ENCODE measurements at places on chromosomes 4 and X.
A peak's percentile ranks its signal among the peaks of the same experiment; 100 is the strongest.

DNA sequence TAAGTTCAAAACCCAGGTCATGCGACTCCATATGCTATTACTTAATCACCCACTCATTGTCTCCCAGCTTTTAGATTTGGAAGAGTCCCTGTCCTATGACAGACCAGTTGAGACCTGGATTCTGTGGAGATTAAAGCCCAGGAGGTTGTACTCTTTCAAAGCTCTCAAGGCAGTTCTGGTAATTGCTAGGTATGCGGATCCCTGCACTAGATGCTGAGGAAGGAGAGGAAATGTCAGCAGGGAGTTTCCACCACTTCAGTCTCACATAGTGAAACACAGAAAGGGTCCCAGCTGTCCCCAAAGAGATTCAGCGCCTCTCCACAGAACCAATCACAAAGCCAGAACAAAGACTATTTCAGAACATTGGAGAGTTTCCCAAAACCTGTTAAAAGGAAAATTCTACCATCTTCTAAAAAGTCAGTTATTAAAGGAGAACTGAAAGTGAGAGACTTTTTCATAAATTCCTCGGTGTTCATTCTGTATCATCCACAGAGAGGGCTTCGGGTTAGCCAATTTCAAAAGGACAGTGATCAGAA, 53.4 kb downstream of the IRF2 start:
- DNase-seq, result no peak

GRCh38 chrX:5979338-5979737, 249.3 kb downstream of the NLGN4X start:
- no peak for DNase-seq

DNA sequence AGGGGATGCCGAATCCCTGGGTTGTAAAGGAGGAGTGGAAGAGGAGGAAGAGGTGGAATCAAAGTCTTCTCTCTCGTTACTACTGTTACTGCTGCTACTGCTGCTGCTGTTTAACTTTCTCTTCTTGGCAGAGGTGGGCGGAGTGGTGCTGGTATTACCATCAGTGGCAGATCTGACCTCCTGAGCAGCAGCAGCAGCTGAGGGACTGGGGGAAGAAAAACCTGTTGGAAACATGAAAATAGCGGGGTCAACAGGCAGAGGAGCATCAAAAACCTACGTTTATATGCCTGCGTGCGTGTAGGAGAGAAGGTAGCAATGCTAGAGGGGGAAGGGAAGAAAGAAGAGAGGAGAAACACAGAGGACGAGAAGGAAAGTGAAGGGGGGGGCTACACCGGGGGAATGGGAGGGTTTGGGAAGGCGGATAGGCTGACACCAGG, 339 bp downstream of the CUL4B start:
- no peak for DNase-seq

GRCh38 chrX:154829926-154830442, 4.5 kb downstream of the SMIM9 start:
- DNase-seq, result no peak

- DNase-seq, result no peak
These were observed 525.5 kb upstream of the BOD1L1 start for GRCh38 chr4:14152834-14153519.

GRCh38 chr4:168722391-168722790, 225.5 kb downstream of the PALLD start:
- no peak for DNase-seq

- no peak for DNase-seq
These were observed 33.6 kb downstream of the CLCN4 start for GRCh38 chrX:10190367-10190766.

DNA sequence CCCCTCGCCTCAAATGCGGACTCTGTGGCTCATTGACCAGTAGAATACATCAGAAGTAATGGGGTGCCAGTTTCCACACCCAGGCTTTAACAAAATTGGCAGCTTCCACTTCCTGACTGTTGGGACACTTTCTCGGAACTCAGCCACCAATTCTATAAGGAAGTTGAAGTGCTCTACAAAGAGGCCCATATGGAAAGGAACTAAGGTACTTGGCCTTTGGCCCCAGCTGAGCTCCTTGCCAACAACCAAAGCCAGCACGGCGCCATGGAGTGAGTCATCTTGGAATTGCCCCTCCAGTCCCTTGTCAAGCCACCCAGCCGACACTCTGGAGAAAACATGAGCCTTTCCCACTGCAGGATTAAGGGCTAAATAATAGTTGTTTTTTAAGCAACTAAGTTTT, 262.2 kb upstream of the INTU start:
- no peak for DNase-seq

GRCh38 chr4:17956245-17956644, 65.3 kb downstream of the LCORL start:
- DNase-seq, result no peak

DNA sequence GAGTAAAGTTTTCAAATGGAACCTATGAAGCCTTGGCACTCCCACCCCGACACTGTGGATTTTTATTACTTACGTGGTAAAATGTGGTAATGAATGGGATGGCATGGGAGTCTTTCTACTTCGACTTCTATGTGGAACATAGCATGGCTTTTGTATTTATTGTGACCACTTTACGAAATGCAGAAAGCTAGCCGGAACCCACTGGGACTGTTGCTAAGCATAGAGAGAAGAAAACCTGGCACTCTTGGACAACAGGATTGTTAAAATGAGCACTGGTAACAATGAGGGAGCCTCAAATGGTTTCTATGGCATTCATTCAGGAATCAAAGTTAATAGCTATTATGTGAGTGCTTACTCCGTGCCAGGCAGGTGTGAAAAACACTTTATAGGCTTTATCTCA, 113.3 kb downstream of the PDS5A start:
- DNase-seq, result no peak

DNA sequence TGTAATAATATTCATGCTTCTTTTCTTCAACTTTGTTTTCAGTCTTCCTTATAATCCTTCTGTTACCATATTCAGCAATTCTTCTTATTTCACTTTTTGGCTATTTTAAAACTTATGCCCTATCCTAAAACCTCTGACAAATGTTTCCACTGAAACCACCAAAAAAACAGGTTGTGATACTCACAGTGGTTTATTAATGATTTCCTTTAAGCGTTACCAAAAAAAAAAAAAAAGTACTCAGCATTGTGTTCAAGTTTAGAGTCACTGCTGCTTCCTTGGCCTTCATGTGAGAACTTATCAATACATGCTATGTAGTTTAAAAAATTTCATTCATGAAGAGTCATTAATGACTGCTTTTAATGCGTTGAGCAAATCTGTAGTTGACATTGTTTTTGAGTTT, 35.4 kb upstream of the UGT2A3 start:
- no peak for DNase-seq

- DNase-seq, result no peak
These were observed 57.1 kb upstream of the GUCY1A1 start for GRCh38 chr4:155609455-155610059.

DNA sequence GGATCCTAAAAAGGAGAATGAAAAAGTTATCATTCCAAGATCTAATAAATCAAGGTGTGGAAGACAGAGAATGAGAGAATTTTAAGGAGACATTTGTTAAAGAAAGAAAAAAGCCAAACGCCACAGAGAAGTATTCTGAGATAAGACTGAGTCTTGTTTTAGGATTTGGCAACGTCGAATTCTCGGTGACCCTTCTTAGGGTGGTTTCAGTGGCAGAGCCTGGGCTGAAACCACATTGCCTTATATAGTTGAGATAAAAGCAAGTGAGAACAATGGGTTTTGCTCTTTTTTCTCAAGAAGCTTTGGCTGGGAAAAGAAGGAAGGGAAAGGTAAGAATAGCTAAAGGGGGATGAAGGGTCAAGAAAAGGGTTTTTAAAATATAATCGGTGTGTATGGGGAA, 209.4 kb downstream of the VEGFC start:
- DNase-seq, result no peak

DNA sequence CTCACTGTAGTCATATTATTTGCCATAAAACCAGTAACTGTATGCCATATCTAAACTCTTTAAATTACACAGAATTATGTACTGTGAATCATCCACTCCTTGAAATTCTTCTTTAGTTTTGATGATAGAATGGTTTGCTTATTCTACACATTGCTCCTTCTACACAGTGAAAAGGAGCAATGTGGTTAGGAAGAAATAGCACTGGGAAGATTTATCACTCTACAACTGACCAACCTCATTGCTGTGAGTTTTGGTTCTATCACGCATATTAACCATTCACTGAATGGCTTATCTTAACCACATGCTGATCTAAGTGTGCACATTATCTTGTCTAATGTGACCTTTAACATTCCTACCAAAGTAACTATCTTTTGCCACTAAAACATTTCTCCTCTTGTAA, 415.7 kb upstream of the NDST4 start:
- no peak for DNase-seq

DNA sequence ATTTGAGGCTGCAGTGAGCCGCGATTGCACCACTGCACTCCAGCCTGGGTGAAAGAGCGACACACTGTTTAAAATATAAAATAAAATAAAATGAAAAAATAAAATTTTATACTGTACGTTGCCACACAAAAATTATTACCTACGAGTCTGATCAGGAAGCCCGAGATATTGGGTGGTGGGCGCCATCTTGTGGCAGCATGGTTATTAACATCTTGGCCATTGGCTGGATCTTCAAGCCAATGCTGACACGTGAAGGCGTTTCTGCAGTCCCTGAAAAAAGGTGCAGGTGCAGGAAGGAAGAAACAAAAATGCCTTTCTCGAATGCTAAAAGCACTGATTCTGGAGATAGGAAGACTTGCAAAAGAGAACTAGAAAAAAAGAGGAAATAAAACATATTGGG, 4.9 kb upstream of the TLR8 start:
- peak; percentile 19 for DNase-seq

DNA sequence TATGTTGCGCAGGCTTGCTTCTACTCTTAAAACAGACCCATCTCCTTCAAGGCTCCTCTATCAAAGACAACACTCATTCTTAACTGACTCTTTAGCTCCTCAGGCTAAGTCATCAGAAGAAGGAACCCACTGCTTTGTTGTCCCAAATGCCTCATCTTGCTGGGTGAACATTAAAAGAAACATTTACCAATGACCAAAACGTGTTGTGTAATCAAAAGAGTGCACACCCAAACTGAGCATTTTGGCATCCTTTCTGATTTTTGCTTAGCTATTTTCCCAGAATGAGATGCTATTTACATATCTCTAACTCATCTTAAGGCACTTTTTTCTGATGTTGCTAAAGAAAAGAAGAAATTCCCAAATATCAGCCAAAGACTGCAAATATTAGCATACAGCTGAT, 131.7 kb upstream of the VCX3A start:
- no peak for DNase-seq

- no peak for DNase-seq
These were observed 756.4 kb upstream of the IGFBP7 start for GRCh38 chr4:57866468-57867171.

DNA sequence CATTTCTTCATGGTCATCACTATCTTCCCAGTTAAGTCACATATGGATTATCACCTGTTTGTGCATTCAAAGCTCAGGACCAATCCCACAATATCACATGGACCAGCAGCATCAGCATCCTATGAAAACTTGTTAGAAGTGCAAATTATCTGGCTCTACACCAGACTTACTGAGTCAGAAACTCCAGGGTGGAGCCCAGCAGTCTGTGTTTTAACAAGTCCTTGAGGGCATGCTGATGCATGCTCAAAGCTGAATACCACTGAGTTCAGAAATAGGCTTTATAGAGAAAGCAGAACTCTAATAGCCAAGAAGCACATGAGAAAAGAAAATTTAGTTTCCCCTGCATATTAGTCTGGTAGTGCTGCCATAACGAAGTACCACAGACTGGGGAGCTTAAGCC, 62.4 kb upstream of the GABRQ start:
- DNase-seq, result no peak

- no peak for DNase-seq
These were observed 63.4 kb downstream of the LCORL start for GRCh38 chr4:17958181-17958580.
